Activated CD4-positive, alpha-beta T cell treated with anti-CD3 and anti-CD28 coated beads, Interleukin-2, amount 50 U/mL, for 48 hours (primary cell): ENCODE measurements at places on chromosomes 13 and 19.

GRCh38 chr19:32652894-32653598 is 21.9 kb downstream of the ANKRD27 start:
- no peak for DNase-seq

GRCh38 chr19:31553112-31553845 is 204.0 kb upstream of the TSHZ3 start:
- DNase-seq: no peak

GRCh38 chr19:41918653-41919244 is 9.5 kb downstream of the ERFL start:
- no peak for DNase-seq

DNA sequence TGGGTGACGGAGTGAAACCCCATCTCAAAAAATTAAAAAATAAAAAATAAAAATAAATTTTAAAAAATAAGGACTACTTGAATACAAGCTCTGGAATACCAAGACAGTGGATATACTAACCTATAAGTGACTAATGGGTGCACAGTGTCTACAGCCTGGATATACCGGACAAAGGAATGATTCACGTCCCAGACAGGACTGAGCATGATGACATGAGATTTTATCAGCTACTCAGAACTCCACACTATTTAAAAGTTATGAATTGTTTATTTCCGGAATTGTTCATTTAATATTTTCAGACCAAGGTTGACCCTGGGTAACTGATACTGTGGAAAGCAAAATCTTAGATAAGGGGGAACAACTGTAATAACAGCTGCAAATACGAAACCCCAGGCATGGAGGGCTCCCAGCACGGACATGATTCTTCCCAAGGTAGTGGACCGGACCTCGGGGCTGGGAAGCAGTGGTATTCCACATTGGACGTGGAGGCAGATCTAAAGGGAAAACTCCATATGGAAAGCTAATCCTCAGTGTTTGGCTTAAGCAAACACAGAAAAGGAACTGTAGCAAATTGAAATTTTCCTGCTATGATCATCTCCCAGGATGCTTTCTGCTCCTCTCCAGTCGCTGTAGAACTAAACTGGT is 102.6 kb upstream of the TSHZ3 start:
- no peak for DNase-seq
